ENCODE measurements at places on chromosomes 7 and 10.

GRCh38 chr10:109183366-109183765, 739.9 kb downstream of the XPNPEP1 start:
- DNase-seq, result no peak

DNA sequence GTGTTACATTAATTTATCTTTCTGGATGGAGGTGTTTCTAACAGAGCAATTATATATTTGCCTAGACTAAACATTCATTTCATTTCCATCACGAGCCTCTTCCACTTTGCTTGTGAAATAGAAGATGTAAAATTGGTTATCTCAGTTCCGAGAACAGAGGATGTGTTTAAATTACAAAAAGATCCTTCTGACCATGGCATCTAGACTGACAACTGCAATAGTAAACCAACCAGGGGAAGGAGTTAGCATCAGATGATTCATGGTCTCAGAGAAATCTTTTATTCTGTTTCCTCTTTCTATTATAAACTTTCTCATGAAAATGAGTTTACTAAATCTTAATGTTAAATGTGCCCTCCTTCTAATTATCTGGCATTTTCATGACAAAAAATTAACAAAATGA, 149.8 kb upstream of the WDR11 start:
- no peak for DNase-seq

GRCh38 chr10:27724287-27724686, 21.3 kb downstream of the MKX start:
- DNase-seq, result no peak

- DNase-seq, result no peak
Observed at GRCh38 chr7:134546955-134547354, 2.0 kb upstream of the AKR1B15 start.

GRCh38 chr10:88033385-88033784, 170.0 kb downstream of the PTEN start:
- no peak for DNase-seq

GRCh38 chr10:112510384-112510783, 63.4 kb downstream of the VTI1A start:
- no peak for DNase-seq

DNA sequence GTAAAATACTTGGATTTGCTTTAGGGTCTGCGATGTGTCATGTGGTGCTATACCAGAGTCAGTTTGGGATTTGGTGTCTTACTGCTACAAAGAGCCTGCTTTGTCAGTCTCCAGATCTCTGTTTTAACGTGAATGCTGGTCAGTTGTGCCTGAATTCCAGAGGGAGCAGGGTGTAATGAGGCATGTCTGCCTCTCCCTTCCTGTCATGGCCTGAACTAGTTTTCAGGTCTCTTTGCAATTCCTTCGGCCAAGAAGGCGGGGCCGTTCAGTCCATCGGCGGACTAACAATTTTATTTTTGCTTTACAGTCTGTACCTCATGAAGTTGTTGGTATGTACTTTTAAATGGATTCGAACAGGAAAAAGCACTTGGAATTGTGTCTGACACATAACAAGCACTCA, 465.1 kb upstream of the ADARB2 start:
- DNase-seq, result no peak

DNA sequence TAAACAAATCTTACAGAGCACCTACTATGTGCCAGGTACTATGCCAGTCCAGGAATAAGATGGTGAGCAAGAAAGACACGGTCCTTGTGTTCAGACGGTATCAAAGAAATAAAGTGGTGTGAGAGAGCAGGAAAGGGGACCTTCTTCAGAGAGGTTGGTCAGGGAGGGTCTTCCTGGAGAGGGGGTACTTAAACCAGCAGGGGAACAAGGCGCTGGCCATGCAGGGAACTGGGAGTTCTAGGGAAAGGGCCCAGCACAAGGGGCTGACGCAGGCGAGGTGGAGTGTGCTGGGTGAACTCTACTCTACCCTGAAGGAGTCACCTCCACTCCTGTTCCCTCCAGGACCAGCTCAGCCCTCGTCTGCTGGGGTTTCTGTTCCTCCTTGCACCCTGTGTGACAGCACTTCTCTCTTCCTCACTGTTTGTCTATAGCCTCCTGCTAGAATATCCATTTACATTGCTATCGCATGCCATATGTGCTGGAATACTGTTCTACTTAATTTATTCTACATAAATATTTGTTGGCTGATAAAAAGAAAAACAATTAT, 73.5 kb downstream of the AOAH start:
- no peak for DNase-seq

DNA sequence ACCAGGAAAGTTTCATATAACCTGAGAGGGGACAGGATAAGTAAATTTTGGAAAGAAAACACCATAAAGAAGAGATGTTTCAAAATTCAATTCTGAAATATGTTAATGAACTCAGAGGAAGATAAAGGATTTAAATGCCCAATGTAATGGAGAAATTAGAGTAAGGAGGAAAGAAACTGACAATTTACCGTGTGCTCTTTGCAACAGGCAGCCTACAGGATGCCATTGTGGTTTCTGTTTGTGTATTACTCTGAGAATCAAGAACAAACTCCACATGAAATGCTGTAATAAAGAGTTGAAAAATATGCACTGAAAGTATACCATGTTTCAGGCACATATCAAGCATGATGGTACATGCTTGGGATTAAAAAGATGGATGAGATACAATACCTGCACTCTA, 44.8 kb upstream of the GLCCI1 start:
- DNase-seq, result no peak

- DNase-seq, result no peak
Observed at GRCh38 chr10:116912162-116912561, 62.9 kb downstream of the ENO4 start.

DNA sequence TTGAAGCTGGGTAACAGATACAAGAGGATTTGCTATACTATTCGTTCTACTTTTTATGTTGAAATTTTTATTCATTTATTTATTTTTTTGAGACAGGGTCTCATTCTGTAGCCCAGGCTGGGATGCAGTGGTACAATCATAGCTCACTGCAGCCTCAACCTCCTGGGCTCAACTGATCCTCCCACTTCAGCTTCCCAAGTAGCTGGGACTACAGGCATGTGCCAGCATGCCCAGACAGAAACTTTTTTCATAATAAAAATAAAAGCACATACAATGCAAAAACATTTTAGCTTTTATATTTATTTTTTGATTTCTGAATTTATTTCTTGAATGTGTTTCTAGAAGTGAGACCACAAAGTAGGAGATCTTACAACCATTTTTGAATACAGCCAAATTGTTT, 71.2 kb downstream of the FANK1 start:
- DNase-seq, result no peak

DNA sequence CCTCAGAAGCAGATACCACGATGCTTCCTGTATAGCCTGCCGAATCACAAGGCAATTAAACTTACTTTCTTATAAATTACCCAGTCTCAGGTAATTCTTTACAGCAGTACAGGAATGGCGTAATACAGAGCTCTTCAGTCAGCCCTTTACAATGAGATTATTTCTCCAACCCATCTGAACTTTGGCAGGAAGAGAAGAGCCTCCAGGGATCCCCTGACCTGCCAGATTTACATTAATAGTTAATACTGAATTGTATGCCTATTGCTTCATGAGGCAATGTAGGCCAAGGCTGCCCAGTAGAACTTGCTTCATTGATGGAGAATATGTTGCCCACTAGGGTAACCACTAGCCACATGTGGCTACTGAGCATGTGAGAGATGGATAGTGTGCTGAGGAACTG, 608.7 kb downstream of the SH2D4B start:
- no peak for DNase-seq

- DNase-seq, result no peak
Observed at GRCh38 chr7:55476852-55477780, 95.2 kb downstream of the VOPP1 start.

- DNase-seq, result no peak
Observed at GRCh38 chr7:102193806-102194205, 92.9 kb upstream of the SH2B2 start.

- DNase-seq, result no peak
Observed at GRCh38 chr7:158075633-158076001, 512.0 kb downstream of the PTPRN2 start.

- DNase-seq, result no peak
Observed at GRCh38 chr7:146067880-146068279, 48.7 kb upstream of the CNTNAP2 start.

DNA sequence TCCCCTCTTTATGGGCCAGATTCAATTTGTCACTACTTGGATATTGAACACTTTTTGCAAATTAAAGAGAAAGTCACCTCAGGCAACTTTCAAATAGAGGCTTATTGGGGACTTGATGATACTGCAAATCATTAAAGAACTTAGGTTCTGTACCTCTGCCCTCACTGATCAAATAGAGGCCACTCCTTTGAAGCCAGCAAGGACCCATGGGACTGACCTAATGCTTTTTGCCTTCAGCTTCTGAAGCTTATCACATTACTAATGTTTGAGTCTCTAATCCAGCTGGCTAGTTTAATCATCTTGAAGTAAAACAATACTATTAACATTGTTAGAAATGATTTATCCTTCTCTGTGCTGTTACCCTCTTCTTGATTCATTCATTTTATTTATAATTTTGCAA, 93.0 kb upstream of the ZNF800 start:
- DNase-seq, result no peak

DNA sequence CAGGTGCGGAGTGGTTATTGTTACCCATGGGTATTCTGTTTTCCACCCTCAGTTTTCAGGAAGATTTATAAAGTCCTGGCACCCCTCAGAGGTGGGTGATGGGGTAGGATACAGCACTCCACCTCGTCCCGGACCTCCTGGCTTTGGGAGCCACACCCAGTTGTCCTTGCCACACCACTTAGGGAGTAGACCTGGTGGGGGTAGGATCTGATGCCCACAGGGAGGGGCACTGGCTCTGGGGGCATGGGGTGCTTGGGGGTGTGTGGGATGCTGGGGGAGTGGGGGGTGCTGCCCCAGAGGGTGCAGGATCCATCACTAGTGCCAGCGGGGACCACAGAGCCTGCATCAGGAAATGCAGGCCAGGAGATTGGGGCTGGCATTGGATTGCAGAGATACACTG, 4.5 kb downstream of the ZNF511 start:
- DNase-seq, result no peak

GRCh38 chr10:1274111-1274661, 218.0 kb downstream of the WDR37 start:
- DNase-seq, result no peak

DNA sequence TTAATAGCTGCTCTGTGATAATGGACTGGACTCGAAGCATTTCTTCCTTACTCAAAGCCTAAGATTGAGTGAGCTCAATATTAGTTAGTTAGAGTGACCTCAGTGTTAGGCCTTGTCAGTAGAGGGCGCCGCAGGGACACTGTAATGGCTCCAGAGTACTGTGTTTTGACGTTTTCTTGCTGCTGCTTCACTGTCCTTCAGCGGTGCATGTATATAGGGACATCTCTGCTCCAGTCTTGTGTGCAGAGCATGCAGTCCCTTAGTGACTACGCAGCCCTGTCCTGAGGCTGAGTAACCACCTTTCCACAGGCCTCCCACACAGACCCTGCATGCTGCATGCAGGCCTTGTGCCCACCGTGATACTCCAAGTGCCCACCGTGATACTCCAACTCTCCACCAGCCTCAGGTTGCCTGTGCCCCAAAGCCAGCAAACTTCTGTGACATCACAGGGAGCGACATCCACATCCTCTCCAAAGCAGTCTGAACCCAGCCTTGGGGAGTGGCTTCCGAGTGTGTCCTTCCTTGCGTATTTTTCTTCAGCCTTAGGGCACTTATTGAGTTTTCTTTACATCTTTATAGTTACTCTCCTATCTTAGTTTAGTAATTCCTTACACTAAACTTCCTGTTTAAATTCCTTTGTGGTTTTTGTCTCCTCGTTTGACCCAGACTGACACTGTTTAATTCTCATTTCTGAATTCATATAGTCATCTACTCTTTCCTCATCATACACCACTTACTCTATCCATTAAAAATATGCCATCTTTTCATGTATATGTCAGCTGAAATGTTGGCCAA, 118.2 kb downstream of the JAZF1 start:
- DNase-seq, result peak; percentile 20

GRCh38 chr7:50068026-50068425, 25.0 kb downstream of the ZPBP start:
- no peak for DNase-seq

DNA sequence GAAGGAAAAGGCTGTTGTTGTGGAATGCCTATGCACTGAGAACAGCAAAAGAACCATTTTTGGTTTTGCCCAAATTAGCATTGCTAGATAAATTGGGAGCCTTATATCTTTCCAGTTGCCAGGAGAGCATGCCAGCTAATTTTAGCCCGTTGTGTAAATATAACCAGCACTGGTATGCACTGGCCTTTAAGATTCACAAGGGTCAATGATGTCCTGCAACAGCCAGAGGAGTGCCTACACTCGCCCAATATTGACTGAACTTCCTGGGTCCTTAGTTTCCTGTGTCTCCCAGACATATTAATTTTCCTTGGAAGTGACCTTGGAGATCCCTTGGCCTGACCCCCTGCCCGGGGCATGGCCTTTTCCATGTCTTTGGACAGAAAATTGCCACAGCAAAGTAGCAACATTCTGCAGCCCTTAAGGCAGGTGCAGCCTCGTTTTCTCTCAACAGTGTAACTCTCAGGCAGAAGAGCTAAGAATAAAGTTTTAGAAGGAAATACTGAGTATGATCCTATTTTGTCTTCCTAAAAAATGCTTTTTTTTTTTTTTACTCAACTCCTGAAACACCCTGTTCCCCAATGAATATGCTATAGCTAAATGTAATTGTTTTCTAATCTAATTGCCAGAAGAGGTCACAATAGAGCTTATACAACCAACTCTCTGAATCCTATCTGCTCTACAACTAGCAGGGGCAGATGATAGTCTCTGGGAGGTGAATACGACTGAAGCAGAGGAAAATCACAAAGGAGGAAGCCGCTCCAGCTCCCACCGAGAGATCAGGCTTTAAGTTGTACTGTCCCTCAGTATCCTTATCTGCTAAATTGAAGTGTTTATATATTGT, 131.9 kb upstream of the PCGF5 start:
- DNase-seq, result no peak

GRCh38 chr7:156600496-156600895, 40.1 kb upstream of the RNF32 start:
- DNase-seq, result no peak

DNA sequence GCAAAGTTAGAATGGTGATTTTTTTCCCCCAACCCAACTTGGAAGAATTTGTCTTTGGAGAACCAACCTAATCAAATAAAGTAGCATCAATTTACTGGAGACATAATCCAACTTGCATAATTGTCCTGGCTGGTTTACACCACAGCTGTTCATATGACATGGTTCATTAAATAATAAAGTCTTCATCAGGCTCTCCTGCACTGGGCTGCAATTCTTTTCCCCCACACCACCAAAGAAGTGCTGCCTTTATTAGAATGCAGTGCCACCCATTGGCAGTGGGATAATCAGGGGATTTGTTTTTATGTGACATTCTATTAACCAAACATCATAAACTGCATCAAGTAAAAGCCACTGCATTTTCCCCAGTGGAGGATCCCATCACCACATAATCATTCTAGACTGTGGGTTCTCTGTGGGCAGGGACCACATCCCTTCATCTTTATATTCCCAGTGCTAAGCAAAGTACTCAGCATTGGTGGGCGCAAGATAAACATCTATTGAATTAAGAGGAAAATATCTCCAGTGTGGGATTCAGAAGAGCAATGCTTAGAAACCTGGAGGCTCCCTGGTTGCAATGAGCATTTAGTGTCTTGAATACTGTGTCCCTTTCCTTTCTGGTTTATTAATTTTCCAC, 322.0 kb downstream of the KCNMA1 start:
- no peak for DNase-seq

Measured in SIG-M5 (cell line).